Activated CD4-positive, CD25-positive, alpha-beta regulatory T cell (primary cell): ENCODE measurements at places on chromosomes 6 and 20.

GRCh38 chr6:158938811-158939254 is 61.2 kb downstream of the RSPH3 start:
- DNase-seq, result no peak

GRCh38 chr20:24745206-24745605 is 203.9 kb upstream of the CST7 start:
- DNase-seq, result no peak

DNA sequence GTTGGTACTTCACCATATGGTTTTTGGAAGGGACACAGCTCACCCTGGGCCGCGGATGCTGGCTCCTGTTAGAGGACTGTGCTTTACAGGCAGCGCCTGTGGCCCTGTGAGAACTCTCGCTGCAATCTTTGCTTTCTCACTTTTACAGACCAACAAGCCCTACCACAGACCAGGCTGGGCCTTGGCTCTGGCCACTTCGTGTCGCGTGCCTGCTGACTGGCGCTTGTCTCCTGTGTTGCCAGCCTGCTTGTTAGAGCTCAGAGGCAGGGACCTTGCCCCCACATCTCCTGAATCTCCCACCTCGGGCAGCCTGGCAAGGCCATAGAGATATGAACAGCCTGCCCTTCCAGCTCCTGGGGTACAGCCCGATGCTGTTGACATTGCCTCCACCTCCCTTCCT is 56.1 kb downstream of the SYNJ2 start:
- DNase-seq, result no peak

DNA sequence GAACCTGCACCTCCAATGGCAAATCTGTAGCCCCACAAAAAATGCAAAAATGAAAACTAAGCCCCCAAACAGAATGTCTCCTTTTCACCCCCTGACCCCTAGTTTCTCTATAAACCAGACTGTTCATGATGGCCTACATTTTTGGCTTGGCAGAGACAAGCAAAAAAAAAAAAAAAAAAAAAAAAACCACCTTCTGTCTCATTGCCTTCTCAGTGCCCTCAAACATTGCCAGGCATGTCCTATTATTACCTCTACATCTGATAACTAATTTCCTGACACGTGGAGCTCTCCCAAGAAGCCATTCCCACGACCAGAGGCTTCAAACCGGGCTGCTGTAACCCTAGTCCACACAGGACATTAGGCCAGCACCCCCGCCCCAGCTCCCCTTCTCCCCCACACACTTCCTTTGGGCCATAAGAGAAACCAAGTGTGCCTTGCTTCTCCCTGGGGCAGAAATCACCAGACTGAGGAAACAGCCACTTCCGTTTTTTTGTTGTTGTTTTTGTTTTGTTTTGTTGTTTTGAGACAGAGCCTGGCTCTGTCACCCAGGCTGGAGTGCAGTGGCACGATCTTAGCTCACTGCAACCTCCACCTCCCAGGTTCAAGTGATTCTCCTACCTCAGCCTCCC is 65.4 kb downstream of the GPR6 start:
- DNase-seq, result no peak

DNA sequence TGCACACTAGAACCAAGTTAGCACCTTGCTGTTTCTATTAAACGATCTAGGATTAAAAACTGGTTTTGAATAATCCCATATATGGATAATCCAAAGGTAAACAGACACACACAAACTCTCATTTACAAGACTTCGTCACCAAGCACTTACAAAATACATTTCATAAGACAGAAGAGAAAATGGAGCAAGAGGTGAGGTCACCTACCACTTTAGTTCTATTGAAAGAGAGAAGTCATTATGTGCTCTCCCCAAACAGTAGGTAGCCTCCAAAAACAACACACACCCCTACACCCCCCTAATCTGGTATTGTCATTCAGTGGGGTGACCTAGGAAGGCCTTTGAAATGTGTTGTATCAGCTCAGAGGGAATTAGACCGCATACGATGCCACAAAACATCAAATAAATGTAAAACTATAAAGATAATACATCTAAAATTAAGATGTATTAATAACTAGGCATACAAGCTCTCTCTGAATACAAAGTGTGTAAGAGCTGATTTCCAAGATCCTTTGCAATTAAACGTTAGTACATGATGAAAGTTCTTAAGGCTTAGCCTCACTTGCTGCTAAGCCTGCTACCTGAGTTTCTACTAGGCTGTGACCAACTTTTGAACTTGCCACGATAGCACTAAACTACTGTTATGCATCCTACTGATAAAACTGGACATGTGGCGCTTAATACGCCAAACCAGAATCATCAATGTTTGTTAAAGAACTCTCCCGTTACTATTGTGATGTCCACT is 1.6 kb downstream of the SRPK1 start:
- DNase-seq, result no peak

DNA sequence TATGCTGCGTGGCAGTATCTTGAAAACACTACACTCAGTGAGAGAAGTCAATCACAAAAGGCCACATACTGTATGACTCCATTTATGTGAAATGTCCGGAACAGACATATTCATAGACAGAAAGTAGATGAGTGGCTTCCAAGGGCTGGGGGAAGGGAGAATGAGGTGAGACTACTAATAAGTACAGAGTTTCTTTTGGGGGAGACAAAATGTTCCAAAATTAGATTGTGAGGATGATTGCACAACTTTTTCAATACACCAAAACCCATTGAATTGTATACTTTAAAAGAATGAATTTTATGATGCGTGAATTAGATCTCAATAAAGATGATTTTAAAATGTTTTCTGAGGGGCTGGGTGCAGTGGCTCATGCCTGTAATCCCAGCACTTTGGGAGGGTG is 9.2 kb upstream of the SPO11 start:
- DNase-seq, result no peak

DNA sequence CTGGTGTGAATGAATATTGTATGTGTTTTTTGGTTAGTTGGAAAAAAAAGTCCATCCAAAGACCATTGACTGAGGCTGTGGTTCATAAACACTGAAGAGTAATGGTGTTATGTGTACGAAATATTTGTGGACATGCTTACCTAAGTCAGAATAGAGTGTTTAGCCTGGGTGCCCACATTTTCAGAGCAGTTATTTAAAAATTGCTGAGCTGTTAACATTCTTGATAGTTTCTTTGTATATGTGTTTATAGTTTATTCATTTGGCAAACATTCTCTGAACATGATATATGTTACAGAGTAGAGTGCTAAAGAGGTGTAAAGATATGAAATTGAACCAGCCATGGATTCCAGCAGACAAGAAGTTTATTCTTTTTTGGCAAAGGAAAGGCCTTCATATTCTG is 20.6 kb downstream of the CDKAL1 start:
- no peak for DNase-seq

DNA sequence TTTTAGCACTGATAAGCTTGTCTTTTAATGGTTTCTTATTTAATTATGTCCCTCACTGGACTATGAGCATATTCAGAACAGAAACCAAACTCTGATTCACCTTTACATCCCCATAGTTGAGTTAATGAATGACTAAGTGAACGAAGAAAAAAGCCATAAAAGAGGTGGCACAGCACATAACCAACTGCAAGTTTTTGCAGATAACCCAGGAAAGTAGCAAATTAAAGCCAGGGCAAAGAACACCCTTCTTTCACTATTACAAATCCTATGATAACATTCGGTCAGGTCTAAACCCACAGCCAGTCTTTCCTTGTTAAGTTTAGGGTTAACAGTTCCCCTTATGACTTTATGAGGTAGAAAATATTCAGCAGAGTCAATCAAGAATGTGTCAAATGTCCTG is 102.7 kb downstream of the RIN2 start:
- no peak for DNase-seq

- DNase-seq, result no peak
Measured at GRCh38 chr20:8952721-8953120, 116.2 kb upstream of the PLCB4 start.

- DNase-seq, result no peak
Measured at GRCh38 chr20:3158968-3159431, 665 bp downstream of the FASTKD5 start.

GRCh38 chr6:158939255-158940159 is 60.5 kb downstream of the RSPH3 start:
- no peak for DNase-seq

- DNase-seq, result no peak
Measured at GRCh38 chr6:139126255-139126654, 8.6 kb upstream of the HECA start.

GRCh38 chr20:31608251-31608945 is 3.3 kb downstream of the ID1 start:
- no peak for DNase-seq

DNA sequence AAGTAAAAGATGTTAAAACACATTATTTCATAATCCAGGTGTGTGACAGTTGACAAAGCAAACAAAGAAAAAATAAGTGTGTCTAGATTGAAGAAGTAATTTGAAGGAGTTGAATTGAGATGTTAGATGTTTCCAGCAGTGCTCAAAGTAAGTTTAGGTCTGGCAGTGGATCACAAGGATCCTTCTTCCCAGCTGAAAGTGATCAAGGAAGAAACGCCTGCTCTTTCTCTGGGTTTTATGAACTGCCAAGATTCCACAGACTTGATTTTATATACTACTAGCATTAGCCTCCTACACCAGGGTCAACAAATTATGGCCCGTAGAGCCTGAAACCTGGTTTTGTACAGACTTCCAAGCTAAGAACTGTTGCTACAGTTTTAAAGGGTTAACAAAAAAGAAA is 30.3 kb downstream of the STX7 start:
- no peak for DNase-seq

DNA sequence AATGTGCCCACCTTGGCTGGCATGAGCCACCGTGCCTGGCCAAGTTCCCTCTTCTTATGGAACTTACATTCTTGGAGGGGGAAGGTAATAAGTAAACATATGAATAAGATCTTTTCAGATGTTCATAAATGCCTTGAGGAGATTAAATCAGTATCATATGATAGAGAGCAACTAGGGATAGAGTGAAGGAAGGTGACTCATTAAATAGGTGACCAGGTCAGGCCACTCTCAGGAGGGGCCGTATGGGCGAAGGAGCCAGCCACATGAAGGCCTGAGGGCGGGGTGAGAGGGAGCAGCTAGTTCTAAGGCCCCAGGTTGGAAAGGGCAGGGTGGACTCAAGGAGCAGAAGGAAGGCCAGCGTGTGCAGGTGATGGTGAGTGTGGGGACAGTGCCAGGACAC is 91.1 kb downstream of the UST start:
- DNase-seq, result no peak

GRCh38 chr20:35972462-35972861 is 4.1 kb downstream of the CNBD2 start:
- DNase-seq, result no peak

DNA sequence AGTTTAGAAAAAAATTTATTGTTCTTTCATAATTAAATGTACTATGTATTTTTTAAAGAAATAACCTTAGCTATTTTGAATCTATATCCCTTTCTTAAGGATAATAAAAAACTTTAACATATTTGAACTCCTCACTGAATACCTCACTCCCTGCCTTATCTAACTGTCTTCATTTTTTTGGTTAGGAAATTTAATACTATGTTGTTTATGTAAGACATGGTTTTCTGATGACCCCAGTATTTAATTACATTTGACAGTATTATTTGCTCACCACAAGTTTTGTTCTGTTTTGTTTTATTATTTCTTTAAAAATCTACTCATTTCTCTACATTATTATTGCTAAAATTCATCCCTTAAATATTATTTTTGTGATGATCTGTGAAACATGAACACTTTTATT is 394.4 kb upstream of the ADGRB3 start:
- DNase-seq, result no peak

DNA sequence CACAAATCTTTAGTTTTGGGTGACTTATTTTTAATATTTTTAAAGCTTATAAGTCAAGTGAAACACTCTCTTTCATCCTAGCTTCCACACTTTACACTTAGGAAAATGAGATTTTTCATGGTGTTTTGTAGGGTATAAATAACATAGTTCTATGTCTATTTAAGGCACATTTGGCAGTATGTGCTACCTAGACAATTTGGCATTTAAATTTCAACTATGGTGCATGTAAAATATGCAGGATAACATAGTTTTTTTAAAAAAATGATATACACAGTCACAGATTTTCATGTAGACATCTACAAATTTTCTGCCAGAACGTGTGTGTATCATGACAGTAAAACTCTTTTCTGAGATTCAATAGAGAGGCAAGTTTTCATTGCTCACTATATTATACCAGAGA is 115.1 kb upstream of the MAP3K7 start:
- no peak for DNase-seq

GRCh38 chr6:169573883-169574282 is 127.9 kb downstream of the WDR27 start:
- DNase-seq, result no peak

- peak; percentile 27 for DNase-seq
Measured at GRCh38 chr6:37239950-37240713, 17.4 kb upstream of the TBC1D22B start.

GRCh38 chr6:142846883-142847287 is 98.1 kb downstream of the HIVEP2 start:
- DNase-seq, result no peak

DNA sequence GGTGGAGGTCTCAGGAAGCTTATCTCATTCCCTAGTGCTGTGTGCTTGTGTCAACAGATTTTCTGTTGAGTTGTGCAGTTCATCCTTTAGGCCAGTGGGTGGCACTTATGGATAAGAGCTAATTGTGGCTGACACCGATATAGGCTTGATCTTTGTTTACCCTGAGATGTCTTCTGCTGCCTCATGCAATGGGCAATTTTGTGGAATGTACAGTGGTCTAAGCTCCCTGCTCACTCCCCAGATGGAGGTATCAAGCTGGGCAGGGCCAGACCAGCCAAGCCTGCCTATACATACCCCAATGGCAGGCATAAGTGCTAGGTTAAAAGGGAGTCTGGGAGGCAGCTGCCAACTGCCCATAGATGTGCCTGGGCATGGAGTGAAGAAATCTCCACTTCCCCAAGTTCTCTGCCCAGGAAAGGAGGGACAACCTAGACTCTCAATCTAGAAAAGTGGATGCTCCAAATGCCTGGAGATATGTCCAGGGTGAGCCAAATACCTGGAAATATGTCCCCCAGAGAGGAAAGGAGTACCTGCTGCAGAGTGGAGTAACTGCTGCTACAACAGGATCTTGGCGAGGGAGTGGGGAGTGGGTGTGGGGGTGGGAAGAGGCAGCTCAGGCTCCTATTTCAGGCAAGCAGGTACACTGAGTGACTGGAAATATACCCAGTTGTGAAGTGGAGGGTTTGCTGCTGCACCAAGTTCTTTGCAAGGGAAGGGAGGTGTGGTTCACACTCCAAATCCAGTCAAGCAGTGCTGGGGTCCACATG is 53.2 kb upstream of the ARG1 start:
- DNase-seq, result no peak
